ENCODE measurements at places on chromosomes 6 and 20.
A peak's percentile ranks its signal among the peaks of the same experiment; 100 is the strongest.

- no peak for DNase-seq
These were observed 24.1 kb downstream of the LRFN2 start for GRCh38 chr6:40563111-40563510.

DNA sequence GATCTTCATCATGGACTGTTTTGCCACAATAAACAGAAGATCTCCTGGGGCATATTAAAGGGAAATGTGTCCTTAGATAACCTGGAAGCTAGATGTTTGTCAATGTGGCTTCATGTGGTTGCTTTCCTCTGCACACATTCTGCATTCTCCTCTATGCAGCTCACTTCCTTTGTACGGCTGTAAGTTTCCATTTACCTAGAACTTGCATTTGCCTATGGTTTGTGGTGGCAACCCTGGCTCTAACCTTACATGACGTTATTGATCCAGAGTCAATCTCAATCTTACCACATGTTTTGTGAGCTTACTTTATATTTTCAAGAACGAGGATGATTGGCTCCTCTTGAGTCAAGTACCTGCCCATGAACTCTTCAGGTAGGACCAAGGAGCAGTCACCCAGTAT is 863.1 kb downstream of the MAFB start:
- no peak for DNase-seq

GRCh38 chr6:136226674-136227377 is 23.3 kb downstream of the MTFR2 start:
- DNase-seq = no peak

DNA sequence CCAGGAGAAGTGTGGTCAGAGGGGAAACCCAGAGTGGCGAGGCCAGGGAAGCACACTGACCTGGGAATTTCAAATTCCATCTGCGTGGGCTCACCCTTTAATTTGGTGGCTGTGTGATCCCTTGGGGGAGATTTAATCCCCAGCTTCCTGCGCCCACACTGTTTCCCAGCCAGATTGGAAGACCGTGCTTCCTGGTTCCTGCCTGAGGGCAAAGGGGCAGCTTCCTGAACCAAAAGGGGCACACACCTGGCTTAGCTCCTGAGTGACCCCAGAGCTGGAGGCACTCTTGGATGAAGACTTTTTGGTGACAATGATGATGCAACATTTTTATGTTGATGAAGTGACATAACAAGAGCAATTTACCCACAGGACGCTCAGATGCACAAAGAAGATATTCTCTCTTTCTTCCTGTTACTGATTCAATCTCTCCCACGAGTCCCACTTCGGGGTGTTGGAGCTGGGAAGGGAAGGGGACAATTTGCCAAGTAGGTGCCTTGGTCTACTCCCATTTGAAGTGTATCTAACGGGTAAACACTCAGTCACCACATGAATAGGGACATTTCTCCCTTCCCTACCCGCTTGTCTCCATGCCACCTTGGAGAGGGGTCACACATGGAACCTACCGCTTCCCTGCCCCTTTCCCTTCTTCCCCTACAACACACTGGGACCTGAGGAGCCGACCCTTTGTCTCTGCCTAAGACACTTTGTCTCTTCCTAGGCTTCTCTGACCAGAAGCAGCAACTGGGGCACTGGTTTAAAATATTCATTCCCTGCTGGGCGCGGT is 28.6 kb upstream of the CDKN1A start:
- DNase-seq = no peak

GRCh38 chr20:23368316-23369071 is 6.5 kb downstream of the GZF1 start:
- no peak for DNase-seq

- DNase-seq = no peak
These were observed 18.6 kb downstream of the ARID1B start for GRCh38 chr6:156795825-156796224.

- DNase-seq = no peak
These were observed 94.5 kb upstream of the PTPN1 start for GRCh38 chr20:50415516-50416268.

DNA sequence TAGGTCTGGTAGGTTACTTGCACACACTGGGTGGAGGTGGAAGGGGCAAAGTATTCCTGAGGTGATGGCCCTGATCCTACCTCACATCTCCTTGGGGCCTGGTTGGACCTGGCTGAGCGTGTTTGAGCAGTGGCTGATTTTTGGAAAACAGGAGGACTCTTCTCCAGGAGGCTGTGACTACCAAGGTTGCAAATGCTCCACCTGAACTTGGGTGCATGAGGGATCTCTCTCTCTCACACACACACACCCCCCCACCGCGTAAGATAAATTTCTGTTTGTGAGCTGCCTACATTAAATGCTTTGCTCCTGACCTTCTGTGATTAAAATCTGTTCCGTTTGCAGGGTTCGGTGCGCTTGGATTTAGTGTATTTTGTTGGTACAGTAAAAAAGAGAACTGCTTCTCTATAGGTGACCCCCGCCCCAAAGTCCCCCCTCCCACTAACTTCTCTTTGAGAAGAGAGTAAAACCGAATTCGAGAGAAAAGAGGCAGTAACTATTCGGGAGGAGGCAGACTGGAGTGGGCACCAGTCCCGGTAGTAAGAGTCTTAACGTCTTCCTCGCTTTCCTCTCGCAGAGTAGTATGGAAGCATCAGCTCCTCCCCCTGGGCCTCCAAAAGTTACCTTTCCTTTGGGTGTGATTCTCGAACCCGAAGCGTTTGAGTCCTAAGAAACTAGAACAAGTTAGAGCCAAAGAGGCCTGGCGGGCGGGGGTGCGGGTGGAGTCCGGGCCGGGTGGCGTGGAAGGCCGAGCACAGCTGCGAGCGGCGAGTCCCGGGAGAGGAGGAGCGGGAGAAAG is 585 bp upstream of the DSE start:
- DNase-seq = no peak

- DNase-seq = no peak
These were observed 174.2 kb upstream of the THBS2 start for GRCh38 chr6:169427856-169428255.

GRCh38 chr6:48423640-48424365 is 312.8 kb upstream of the PTCHD4 start:
- DNase-seq = no peak

- DNase-seq = no peak
These were observed 61.1 kb downstream of the TBC1D7 start for GRCh38 chr6:13267142-13267651.

DNA sequence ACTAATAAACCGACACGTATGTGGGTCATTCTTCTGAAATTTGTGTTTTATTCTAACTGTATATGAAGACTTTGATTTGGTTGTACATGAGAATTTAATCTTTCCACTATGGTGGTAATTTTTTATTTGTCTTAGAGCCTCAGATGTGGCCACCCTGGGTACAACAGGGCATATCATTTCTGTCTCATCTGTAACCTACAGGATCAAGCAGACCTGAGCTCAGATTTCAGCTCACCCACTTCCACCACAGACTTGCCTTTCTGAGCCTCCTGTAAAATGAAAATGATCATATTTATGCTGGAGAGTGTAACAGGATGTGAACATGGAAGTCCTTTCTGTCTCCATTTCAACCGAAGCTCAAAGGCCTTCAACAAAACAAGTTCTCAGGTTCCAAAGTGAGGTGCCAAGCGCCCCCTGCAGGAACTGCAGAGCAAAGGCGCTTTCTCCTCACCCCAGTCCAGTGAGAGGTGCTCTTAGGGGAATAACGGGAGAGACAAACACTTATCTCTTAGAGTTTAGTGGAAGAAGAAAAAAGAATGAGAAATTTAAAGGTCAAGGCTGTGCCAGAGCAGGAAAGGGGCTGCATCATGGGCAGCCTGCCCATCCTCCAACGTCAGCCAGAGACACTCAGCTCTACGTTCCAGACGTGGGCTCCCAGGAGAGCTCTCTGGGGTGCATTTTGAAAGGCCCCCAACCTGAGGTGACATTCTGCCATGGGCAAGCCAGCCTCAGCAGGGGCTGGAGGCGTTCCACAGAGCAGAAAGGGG is 23.0 kb upstream of the CD24 start:
- DNase-seq = peak; percentile 44

- no peak for DNase-seq
These were observed 58.3 kb downstream of the TENT5A start for GRCh38 chr6:81694207-81694606.

DNA sequence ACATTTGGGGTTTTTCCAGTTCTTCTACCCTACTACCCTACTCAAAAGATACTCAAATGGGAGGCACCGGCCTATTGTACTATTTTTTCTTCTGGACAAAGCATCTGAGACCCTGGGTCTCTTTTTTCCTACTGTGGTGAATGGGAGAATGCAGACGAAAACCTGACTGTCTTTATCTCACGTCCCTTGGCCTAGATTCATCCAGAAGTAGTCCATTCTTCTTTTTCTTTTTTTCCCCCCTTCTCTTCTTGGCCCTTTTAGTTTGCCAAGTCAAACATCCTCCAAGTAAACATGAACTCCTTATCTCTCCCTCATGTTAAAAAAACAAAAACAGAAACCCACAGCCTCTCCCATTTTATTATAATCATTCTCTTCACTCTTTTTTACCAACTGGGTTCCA is 8.7 kb upstream of the ILRUN start:
- no peak for DNase-seq

DNA sequence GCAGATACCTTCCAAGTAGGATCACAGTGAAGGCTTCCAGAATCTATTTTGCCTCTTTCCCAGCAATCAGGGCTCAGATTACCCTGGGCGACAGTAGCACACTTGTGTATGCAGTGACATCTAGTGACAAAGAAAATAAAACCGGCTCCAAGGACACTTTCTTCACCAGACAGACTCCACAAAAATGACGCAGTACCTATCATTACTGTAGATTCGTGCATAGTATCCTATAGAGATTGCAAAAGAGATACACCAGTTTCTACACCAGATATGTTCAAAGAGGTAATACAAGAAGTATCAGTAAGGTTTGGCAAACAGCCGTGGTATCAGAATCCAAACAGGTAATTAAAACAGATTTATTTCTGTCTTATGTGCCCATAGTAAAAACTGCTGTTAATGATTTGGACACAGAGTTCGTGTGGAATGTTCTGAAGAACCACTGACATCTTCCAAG is 600.4 kb upstream of the JAG1 start:
- DNase-seq = no peak

DNA sequence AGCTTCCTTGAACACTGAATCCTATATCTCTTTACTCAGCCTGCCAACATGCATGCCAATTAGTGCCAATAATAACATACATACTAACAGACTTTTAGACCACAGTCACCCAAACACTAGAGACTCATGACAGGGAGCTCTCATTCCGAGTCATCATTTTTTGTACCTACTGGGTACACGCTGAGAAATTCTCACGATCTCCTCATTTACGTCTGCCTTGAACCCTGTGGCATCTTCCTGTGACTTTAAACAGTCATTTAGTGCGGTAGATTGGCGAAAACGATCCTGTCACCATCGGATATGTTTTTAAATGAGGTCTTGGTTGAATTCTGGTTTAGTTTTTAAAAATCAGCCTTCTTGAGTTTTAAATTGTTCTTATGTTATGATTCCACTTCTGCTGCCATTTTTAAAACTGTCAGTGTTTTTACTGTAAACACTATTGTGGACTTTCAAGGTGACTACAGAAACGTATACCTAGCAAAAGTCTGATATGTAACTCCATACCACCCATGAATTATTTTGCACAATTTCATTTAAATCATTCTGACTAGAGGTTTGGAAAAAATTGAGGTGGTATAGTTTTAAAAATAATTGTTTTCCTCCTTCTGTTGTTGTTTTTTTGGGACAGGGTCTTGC is 275.4 kb downstream of the TSHZ2 start:
- no peak for DNase-seq

GRCh38 chr20:34397096-34397495 is 34.0 kb downstream of the ITCH start:
- peak; percentile 44 for DNase-seq
